NCI-H2029 (cell line): ENCODE measurements at places on chromosomes 3 and 15.
A peak's percentile ranks its signal among the peaks of the same experiment; 100 is the strongest.

GRCh38 chr3:18010001-18010400 is 267.6 kb upstream of the TBC1D5 start:
- DNase-seq, result no peak

- no peak for DNase-seq
Observed at GRCh38 chr3:30443756-30444673, 162.4 kb upstream of the TGFBR2 start.

- DNase-seq, result no peak
Observed at GRCh38 chr3:119741657-119742590, 39.1 kb downstream of the CFAP91 start.

DNA sequence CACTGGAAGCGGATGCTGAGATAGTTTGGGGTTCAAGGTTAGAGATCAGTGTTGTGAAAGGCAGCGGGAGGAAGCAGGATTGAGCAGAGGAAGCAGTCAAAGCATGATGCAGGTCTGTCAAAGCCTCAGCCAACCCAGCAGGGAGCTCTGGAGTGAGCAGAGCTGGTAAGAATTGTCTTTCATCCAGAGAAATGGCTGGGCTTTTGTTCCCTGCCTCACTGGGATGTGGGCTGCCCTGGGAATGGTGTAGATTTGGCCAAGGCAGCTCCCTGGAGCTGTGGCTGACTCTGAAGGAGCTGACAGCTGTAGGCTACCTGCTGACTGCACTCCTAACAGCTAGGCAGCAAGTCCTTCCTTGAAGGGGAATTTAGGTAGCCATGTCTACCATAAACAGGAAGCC is 61.9 kb upstream of the STXBP5L start:
- DNase-seq, result no peak

DNA sequence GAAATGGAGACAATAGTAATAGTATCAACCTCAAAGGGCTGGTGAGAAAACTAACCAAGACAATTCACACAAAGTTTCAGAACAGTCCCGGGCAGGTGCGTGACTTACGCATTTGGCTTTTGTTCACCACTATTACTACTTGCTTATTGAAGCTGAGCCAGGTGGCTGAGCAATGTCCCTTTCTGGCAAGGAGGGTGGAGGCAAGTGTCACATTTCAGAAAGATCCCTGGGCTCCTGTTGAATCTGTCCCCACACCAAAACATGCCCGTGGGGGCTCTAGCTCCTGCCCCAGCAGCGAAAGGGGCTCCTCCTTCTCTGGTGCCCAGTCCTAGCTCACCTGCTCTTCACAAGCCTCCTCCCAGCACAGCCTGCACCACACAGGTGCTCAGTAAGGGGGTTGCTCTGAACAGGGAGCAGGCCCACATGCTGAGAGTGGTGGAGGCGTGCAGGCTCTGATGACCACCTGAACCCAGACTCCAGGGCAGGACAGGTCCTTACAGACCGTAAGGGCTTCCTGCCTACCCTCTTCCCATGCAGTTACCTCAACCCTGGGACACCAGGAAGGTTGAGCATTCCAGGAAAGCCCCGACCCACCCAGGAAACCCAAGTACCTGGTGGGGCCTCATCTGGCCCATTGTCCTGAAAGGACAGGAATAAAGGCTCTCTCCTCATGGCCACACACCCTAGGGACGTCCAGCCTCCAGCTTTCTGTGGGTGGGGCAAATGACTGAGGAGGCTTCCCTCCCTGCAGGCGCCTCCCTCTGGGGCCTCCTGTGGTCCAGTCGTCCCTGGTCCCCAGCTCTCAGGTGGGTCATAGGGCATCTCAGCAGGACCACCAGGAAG is 32.6 kb downstream of the SEMA7A start:
- no peak for DNase-seq

DNA sequence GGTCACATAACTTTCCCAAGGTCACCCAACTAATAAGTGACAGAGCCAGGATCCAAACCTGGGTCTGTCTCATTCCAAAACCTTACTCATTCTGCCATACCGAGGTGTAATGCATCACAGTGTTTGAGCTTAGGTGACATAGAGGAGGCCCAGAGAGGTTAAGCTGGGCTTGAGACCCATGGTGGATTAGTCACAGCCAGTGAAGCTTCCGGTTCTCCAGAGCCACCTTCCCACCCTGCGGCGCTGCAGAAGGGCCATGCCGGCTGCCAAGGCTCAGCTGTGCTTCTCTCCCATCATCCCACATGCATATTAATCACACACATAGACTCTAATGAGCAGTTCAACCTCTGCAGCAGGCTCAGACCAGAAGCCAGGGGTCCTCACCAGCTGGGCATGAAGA is 42.2 kb downstream of the SPSB4 start:
- DNase-seq, result no peak

DNA sequence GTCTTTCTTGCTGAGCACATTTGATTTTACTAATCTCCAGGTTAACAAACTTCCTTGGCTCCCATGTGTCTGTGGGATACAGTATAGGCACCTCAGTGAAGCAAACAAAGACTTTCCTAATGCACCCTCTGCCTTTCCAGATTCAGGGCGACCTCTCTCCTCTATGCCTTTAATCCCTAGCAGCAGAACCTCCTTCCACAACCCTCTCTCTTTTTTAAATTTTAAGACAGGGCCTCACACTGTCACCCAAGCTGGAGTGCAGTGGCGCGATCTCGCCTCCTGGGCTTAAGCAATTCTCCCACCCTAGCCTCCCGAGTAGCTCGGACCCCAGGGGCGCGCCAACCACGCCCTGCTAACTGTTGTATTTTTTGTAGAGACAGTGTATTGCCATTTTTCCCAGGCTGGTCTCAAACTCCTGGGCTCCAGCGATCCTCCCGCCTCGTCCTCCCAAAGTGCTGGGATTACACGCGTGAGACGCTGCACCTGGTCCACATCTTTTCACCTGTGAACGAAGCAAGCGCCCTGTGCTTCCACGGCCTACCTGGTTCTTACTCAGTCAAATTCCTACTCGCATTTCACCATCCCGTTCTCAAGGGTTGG is 1.7 kb upstream of the HACD3 start:
- DNase-seq, result no peak

- no peak for DNase-seq
Observed at GRCh38 chr15:92324101-92324963, 69.3 kb upstream of the ST8SIA2 start.

DNA sequence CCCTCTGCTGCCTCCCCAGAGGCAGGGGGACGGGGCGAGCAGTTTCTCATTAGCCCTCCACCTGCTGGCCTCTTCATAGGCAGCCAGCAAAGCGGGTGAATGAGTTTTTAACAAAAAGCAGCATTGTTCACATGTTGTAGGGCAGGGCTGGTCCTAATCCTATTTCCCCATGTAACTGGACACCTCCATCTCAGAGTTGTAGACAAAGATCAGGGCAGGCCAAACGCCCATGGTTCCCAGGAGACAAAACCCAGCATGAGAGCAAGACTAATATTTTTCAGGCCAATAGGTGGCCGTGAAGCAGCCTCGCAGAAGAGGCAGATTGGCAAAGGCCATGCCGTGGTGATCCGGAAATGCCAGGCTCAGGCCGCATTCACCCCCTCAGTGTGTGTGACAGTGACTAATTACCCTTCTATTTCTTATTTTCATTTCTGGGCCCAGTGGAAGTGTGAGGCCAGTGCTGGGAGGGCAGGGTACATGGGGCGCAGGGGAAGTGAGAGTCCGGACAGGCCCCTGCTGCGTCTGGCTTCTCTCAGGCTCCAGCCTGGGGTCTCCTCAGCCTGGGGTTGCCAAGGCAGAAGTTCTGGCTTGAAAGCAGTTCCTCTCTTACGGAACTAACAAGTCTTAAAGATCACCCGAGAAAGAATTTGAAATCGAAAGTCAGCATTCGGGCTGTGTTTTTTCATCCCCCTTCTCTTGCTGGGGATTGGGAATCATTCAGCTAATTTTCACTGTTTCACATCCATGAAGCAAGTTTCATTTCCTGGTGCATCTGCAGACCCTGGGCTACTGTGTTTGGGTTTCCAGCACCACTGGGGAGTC is 64.8 kb downstream of the BOC start:
- DNase-seq, result peak; percentile 82

GRCh38 chr15:58546066-58546591 is 114.3 kb downstream of the LIPC start:
- no peak for DNase-seq

GRCh38 chr15:68220967-68221366 is 8.6 kb downstream of the CLN6 start:
- DNase-seq, result no peak

DNA sequence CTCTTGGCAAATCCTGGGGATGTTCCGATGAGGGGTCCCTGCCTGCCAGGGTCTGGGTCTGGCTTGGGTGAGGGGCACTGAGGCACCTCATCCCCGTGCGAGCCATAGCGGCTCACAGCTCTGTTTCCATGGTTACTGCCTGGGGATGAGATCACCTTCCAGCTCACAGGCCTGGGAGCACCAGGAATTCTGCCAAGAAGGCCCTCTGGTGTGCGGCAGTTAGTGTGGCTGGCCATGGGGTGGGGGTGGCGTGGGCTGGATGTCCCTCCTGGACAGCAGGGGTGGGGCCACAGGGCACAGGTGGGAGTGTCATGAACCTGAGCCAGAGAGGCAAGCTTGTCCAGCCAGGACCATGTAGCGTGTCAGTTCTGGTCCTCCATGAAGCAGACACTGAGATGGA is 22.1 kb upstream of the PRR23E start:
- peak; percentile 83 for DNase-seq

- no peak for DNase-seq
Observed at GRCh38 chr3:136332776-136333175, 82.6 kb downstream of the PCCB start.

DNA sequence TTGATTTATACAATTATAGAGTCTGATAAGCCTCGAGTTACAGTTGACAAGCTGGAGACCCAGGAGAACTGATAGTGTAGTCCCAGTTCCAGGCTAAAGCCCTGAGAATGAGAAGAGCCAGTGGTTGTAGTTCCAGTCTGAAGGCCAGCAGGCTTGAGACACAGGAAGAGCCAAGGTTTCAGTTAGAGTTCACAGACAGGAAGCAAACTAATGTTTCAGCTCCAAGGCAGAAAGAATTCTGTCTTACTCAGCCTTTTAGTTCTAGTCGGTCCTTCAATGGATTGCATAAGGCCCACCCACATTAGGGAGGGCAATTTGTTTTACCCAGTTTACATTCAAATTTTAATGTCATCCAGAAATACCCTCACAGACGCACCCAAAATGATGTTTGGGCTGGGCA is 102.7 kb downstream of the CDIN1 start:
- no peak for DNase-seq

GRCh38 chr3:129502641-129503408 is 25.6 kb upstream of the RHO start:
- DNase-seq, result no peak

GRCh38 chr3:150235799-150236198 is 172.3 kb upstream of the TSC22D2 start:
- no peak for DNase-seq

DNA sequence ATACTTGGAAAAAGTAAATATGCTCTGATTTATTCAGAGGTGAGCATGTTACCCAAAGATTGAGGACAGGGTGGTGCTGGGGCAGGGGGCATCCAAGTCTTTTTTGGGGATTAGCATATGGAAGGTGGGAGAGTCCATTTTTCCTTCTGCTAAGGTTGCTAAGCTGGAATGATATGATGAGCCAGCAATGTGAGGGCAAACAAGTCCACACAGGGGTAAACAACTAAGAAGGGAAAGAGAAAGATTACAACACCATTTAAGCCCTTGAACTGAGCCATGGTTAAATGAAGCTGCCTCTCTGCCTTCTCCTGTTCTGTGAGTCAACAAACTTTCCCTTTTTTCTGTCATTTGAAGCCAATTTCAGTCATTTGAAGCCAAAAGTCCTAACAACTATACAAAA is 89.0 kb downstream of the RPL22L1 start:
- no peak for DNase-seq

GRCh38 chr15:59867086-59867855 is 136.8 kb upstream of the FOXB1 start:
- DNase-seq, result no peak

GRCh38 chr3:104368760-104369159 is 997.9 kb upstream of the ALCAM start:
- DNase-seq, result no peak

- peak; percentile 95 for DNase-seq
Observed at GRCh38 chr3:45978006-45978761, 17.4 kb downstream of the FYCO1 start.

GRCh38 chr3:158121295-158121694 is 11.4 kb downstream of the RSRC1 start:
- DNase-seq, result no peak

DNA sequence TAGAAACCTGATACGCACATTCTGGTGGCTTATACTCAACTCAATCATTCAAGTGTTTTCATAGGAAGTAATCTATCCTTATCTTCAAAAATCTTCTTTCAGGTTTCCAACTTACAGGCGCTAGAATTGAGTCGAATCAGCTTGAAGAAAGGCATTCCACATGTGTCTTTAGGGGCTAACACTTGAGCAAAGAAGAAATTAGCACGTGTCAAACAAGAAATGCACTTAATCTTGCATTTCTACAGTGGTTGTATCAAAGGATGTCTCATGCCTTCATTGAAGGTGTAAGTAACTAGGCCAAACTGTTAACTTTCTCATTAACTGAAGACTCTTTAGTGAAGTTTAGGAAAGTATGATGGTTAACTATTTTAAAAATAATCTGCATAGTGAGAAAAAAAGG is 557.6 kb downstream of the MAGI1 start:
- DNase-seq, result no peak

- DNase-seq, result no peak
Observed at GRCh38 chr3:133264920-133265319, 134.9 kb upstream of the BFSP2 start.

- peak; percentile 9 for DNase-seq
Observed at GRCh38 chr3:17478673-17479072, 263.8 kb downstream of the TBC1D5 start.

- no peak for DNase-seq
Observed at GRCh38 chr3:168266335-168266734, 170.6 kb upstream of the GOLIM4 start.

DNA sequence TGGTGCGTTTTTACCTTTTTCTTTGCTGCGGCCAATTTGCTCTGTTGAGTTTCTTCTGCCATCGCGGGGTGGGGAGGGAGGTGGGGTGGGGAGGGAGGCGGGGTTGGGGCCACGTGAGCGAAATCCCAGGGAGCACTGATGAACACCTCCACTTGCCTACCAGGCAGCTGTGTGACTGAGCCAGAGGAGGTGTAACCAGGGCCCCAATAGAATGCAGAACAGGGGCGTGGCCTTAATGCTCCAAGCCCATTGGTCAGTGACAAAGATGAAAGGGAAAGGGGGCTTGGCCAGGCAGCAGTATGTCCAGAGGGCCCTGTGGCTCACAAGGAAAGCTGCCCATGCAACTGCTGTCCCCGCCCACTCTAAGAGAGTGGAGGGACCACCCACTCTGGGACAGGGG is 21.4 kb upstream of the OR4F6 start:
- no peak for DNase-seq

GRCh38 chr3:18886331-18886730 is 262.0 kb upstream of the KCNH8 start:
- no peak for DNase-seq
